Astrocyte (in vitro differentiated cells and primary cell): ENCODE measurements at places on chromosomes 4 and X.

- DNase-seq: peak; percentile 33
Measured at GRCh38 chr4:76953956-76954355, 4.4 kb downstream of the SEPTIN11 start.

- no peak for DNase-seq
Measured at GRCh38 chr4:112086036-112086434, 59.2 kb upstream of the FAM241A start.

- DNase-seq: no peak
Measured at GRCh38 chrX:133380711-133381619, 34.3 kb downstream of the GPC4 start.

GRCh38 chr4:54146139-54146538 is 46.2 kb downstream of the GSX2 start:
- no peak for DNase-seq

DNA sequence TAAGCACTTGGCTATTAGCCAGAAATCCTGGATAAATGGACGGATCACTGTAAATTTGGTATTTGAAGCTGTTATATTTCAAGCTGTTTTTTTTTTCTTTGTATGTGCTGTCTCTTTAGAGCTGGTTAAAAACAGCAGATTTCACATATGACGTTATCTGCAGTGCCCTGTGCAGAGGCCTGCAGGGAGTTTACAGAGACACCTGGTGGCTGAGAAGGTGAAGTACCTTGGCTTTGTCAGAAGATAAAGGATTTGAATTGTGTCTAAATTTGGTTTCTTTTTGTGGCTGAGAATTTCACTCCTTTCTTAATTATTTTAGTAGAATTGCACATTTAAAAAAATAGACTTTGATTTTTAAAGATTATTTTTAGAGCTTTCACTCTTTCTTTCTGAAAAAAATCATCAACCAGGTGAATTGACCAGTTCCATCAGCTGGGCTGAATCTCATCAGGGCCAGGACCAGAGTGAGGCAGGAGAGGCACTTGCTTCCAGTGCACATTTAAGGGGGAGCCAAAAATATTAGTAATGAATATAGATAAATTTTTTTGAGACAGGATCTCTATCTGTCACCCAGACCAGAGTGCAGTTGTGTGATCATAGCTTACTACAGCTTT is 9.6 kb upstream of the CHRNA9 start:
- peak; percentile 53 for DNase-seq
